ENCODE measurements at places on chromosomes 1 and 21.

DNA sequence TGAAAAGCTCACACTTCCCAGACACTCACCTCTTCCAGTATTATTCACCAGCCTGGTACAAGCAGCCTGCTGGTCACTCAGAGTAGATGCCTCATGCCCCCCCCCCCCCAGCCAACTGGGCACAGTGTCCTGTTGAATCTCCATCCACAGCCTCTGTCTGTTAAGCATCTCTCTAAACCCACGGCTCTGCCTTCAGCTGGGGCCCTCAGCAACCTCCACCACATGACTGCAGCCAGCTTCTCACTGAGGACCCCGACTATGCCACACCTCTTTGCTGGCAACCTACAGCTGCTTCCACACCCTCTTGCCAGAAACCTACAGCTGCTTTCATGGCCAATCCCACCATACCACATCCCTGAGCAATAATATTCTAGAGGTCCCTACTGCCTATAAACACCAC, 113.1 kb downstream of the RHOU start:
- DNase-seq = no peak

DNA sequence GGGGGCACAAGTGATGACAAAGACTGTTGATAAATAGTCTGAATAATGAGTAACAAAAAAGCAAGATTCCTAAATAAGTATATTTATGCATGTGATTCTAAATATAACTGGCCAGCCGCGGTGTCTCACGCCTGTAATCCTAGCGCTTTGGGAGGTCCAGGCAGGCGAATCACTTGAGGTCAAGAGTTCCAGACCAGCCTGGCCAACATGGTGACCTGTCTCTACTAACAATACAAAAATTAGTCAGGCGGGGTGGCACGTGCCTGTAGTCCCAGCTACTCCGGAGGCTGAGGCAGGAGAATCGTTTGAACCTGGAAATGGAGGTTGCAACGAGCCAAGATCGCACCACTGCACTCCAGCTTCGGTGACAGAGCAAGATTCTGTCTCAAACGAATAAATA, 161.5 kb downstream of the TOMM20 start:
- no peak for DNase-seq

DNA sequence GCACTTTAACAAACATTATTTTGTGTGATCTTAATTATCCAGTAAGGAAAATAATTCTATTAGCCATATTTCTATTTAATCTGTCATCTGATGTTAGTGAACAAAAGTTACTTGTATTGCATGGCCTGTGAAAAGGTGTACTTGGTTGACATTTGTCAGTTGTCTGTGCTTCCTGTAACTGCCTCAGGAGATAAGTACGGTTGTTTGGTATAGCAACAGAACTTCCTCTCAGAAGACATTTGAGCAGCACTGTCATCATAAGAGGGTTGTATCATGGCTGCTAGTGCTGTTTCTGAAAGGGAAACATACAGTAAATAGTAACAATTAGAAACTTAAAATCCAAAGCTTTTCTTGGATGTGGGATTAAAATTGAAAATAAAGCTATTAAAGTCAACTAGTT, 3.4 kb downstream of the BLZF1 start:
- DNase-seq = no peak

GRCh38 chr21:46078322-46078977, 19.5 kb upstream of the COL6A2 start:
- DNase-seq = no peak

DNA sequence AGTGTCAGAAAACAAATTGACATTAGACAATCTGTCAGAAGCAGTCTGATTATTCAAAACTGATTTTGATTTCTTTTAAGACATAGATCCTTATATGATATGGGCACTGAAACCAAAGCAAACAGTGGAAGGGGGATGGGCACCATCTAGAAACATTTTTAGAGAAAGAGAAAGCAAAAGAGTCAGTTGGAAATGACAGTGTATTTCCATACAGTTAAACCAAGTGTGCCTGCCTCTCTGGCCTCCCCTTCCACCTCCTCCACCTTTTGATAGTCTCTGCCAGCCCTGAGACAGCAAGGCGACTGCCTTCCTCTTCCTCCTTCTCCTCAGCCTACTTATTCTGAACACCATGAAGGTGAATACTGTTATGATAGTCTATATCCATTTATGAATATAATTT, 949.7 kb downstream of the AMY1C start:
- no peak for DNase-seq

DNA sequence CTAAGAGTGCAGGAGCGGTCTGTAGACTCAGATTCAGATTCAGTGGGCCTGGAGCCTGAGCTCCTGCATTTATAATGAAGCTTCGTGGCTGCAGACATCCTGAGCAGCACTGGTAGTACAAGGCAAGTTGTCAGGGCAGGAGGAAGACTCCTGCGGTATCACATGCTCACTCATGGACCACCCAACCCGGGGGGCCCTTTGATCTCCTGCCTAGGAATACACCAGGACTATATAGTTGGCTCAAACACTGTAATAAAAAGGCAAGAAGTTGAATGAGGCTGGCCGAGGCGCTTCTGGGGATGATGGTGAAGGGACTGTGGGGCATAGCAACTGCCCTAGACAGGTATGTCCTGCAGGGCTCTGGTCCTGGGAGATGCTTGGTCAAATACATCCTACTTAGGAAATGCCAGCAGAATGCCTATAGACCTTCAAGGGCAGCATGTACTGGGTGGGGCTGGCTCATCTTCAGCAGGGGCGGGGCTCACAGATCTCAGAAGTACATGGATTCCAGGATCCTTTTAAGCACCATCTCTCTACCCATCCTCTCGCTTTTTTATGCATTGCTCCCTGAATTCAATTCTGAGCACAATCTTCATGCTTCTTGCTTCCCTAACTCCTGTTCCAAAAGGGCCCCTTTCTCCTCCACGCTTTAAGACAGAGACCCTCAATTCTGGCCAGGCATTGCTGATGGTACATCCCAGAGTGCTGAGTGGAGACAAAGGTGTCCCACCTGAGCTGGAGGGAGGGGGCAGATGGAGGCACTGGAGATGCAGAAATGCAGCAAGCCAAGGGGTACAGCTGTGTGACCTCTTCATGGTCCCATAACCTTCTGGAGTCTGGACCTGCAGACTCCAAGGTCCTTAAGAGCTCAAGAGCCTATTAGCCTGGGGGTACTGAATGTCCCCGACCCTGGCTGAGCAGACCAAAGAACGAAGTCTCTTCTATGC, 2.1 kb upstream of the RAP1GAP start:
- no peak for DNase-seq

GRCh38 chr1:117697220-117697781, 91.5 kb downstream of the TENT5C start:
- DNase-seq = no peak

DNA sequence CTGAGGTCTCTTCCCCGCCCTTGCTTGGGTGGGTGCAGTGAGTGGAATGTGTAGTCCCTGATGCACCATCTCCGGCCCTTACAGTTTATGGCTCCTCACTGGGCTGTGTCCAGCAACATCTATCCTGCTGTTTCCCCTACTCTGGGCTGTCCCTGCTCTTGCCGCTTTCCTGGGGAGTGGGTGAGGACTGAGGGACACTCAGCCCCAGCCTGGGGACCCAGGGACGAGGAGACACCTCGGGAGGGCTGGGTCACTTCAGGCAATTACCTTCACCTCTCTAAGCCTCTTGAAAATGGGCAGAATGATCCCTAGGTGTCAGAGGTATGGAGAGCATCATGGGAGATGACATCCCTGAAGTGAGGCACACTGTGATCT, 13.6 kb upstream of the LRP8 start:
- DNase-seq = no peak

DNA sequence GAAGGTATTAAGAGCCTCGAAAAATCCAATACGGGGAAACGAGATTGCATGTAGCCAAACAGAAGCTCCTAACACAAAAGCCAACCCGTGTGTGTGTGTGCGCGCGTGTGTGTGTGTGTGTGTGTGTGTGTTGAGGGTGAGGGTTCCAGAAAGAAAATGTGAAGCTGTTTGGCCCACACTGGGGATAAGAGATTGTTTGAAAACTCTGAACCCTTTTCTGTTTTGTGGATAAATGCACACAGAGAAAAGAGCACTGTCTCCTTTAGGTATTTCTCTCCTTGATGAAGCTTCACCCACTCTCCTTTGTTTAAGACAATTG, 1.9 kb downstream of the WLS start:
- no peak for DNase-seq

- no peak for DNase-seq
Observed at GRCh38 chr1:162094271-162094670, 24.8 kb downstream of the NOS1AP start.

DNA sequence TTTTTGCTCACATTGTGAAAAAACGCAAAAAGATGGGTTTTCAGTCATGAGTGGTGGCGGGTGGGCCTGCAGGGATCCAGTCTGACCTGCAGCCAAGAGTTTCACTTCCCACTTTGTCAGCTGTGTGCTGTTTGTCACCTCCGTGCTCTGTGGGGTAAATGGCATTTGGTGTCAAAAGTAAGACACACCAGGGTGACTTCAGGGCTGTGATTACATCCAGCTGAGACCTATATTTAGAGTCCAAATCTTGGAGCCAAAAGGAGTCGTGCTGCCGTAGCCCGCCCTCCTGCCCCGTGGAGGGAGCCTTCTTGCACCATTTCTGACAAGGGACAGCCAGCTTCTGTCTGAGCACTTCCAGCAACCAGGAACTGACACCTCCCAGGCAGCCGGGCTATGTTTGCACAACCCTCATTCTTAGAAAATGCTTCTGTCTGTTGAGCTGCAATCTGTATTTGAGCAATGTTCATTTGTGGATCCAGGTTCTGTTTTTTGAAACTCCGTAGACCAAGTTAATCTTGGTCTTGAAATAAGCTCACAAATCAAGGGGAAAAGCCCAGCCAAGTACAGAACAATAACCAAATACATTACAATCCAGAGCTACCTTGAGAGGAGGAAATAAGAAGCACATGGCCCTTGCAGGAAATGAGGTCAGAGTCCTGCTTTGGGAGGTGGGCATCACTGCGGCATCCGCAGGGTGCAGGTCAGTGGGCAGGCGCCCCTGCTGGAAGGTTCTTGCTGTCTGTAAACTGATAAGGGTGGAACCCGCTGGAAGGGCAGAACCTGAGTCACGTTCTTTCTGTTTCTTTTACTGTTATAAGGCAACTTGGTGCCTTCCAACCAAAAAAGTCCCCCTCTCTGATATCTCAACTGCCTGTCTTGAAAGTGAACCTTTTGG, 14.4 kb downstream of the ABCG1 start:
- no peak for DNase-seq

DNA sequence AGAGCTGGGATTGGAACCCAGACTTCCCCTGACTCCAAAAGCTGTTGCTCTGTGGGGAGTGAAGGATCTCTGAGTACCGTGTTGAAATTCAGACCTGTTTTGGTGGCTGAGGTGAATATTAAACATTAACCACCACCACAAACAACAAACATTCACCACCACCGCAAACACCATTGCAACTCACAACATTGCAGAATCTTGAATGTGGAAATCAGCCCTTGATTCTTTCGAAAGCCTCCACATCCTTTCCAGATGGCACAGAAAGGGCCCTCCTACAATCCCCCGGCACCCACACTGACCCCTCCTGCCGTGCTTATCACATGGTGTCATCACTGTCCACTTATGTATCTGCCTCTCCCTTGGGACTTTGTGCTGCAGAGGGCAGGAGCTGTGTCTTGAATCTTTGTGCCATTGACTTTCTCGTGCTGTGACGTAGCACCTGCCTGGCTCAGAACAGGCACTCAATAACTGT, 1.4 kb downstream of the CDA start:
- DNase-seq = no peak

- no peak for DNase-seq
Observed at GRCh38 chr1:173661763-173662162, 7.9 kb downstream of the ANKRD45 start.

DNA sequence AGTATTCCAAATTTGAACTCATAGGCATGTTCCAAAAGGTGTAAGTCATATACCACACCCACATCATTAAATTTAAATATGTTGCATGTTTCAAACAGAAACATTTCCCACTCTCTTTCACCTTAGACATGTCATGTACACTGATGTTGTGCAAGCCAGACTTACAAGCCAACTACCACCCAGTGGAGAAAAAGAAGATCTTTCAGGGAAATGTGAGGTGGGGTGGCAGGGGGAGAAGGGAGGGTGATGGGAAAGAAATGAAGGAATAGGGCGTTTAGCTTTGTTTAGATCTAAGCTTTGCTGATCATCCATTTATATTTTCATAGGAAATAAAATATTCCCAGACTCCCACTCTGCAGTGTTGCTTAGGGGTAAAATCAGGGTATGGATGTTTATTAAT, 1.6 kb downstream of the NEGR1 start:
- DNase-seq = no peak

GRCh38 chr1:19484338-19484797, 971 bp downstream of the CAPZB start:
- DNase-seq = no peak

DNA sequence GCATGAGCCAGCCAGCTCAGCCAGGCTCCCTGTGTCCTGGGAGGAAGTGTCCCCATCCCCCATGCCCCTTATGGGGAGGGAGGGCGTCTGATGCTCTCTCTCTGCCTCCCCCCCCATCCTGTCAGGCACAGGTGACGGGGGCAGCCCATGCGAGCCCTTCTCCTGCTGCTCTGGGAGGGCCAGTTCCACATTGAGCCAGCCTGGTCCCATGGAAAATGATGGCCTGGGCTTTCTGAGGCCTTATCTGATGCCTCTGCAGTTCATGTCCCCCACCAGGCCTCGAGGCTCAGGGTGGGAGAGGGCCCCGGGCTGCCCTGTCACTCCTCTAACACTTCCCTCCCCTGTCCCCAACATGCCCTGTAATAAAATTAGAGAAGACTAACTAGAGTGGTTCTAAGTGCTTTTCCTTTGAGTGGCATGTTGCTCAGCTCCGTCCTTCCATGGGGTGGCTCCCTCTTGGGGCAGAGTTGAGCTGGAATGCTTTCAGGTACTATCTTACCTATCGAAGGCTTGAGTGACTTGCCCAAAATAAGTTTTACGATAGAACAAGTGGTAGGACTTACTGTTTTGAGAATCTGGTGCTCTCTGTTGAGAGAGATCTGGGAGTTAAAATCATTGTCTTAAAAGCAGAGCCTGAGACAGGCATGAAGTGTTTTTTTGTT, 1.8 kb upstream of the MTFR1L start:
- peak; percentile 22 for DNase-seq

GRCh38 chr1:173408886-173409285, 68.2 kb upstream of the PRDX6 start:
- no peak for DNase-seq

DNA sequence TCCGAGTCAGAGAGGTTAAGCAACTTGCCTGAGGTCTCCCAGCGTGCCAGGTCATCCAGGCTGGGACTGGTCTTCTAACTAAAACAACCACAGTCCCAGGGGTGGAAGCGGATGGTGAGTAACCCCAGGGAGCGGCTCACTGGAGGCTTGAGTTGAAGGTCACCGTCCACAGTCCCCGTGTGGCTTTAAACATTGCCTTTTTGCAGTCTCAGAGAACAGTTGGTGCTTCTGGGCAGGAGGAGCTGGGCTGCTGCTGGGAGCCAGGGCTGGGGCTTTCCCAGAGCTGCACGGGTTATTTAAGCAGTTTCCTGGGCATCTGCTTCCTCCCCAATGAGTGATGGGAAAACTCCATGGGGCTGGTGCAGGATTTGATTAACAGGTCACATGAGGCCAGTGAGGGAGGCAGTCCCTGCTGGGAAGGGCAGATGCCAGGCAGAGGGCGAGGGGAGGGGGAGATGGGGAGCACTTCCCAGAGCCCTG, 12.3 kb downstream of the ARHGEF10L start:
- DNase-seq = peak; percentile 16

- DNase-seq = no peak
Observed at GRCh38 chr1:155228096-155228427, 19.6 kb downstream of the MTX1 start.

All from NCI-H1105 (cell line).